ENCODE measurements at places on chromosomes 2 and 18.

- DNase-seq, result no peak
Measured at GRCh38 chr2:127577973-127578372, 42.5 kb downstream of the MYO7B start.

GRCh38 chr2:127594116-127594591, 51.8 kb upstream of the GPR17 start:
- DNase-seq, result no peak

GRCh38 chr2:71898375-71898774, 249.3 kb downstream of the CYP26B1 start:
- DNase-seq, result no peak

- DNase-seq, result no peak
Measured at GRCh38 chr18:49778826-49779465, 34.4 kb downstream of the ACAA2 start.

DNA sequence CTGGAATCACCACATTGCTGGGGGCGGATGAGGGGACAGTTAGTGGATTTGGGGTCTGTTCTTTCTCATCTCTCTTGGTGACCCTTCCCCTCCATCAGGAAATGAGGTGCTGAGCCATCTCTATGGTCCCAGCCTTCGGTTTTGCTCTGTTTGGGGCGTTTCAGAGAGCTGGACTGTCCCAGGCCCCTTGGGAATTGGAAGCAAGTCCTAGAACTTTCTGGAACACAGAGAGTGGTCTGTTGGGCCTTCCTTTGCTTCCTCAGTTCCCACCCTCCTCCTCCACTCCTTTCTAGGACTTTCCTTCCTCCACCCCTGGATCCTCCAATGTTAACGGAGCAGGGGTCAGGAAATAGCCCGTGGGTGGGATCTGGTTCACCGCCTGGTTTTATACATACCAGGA, 17.0 kb downstream of the RRM2 start:
- DNase-seq, result no peak

GRCh38 chr2:1995584-1995983, 251.3 kb upstream of the PXDN start:
- DNase-seq, result no peak

DNA sequence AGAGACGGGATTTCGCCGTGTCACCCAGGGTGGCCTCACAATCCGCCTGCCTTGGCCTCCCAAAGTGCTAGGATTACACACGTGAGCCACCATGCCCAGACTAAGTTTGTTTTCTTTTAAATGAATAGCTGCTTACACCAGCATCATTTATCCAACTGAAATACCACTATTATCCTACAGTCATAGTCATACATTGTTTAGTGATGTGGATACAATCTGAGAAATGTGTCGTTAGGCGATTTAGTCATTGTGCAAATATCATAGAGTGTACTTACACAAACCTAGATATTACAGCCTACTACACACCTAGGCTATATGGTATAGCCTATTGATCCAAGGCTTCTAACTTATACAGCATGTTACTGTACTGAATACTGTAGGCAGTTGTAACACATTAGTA, 10.3 kb downstream of the ZC3H15 start:
- no peak for DNase-seq

GRCh38 chr2:195151711-195152110, 505.3 kb upstream of the SLC39A10 start:
- DNase-seq, result no peak

DNA sequence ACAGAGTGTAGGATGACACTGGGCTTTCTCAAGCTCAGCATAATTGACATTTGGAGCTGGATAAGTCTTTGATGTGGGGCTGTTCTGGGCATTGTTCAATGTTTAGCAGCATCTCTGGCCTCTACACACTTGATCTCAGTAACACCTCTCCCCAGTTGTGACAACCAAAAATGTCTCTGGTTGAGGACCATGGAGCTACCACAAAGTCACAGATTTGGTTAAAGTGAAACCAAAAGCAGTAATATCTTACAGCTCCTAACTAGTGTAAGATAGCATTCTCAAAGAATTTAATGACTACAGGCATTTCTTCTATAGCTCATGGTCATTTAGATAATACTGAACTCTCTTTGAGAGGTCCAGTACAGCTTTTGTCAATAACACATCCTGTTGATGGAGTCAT, 23.4 kb upstream of the PAX3 start:
- no peak for DNase-seq

- no peak for DNase-seq
Measured at GRCh38 chr2:200422071-200422470, 87.8 kb downstream of the KCTD18 start.

Data from NCI-H460 (cell line).